ENCODE measurements at places on chromosomes 5 and 9. TPM values are rescaled to one million over a fixed set of nuclear protein-coding genes. Genes with fewer than 3 reads are reported as not detected.

- no peak overlapping the region for H3K4me3 ChIP-seq
- no peaks in the 10 kb centered on the region for H3K27me3 ChIP-seq
- no peaks in the 10 kb centered on the region for H3K36me3 ChIP-seq
- no peak for DNase-seq
- no peaks in the 10 kb centered on the region for H3K4me1 ChIP-seq
Measured at GRCh38 chr5:27652505-27652904, 614.1 kb upstream of the CDH9 start.

SLC34A1 gene
- total RNA-seq: 2.0 TPM

C8G gene
- 1.4 TPM for total RNA-seq

- H3K4me1 ChIP-seq: no peaks in the 10 kb centered on the region
- no peaks in the 10 kb centered on the region for H3K36me3 ChIP-seq
- DNase-seq: no peak
- H3K4me3 ChIP-seq: no peak overlapping the region
- H3K27me3 ChIP-seq: peaks cover 70% of the 10 kb centered on the region
Measured at GRCh38 chr9:132426639-132427414, 16.8 kb downstream of the CFAP77 start.

GRCh38 chr9:134837529-134837928 is 43.1 kb upstream of the FCN2 start:
- no peaks in the 10 kb centered on the region for H3K36me3 ChIP-seq
- no peak overlapping the region for H3K27ac ChIP-seq
- no peaks in the 10 kb centered on the region for H3K4me1 ChIP-seq

- DNase-seq: no peak
- no peak overlapping the region for H3K27ac ChIP-seq
- H3K36me3 ChIP-seq: no peaks in the 10 kb centered on the region
Measured at GRCh38 chr9:124251605-124252378, 6.0 kb upstream of the NEK6 start.

CD14 gene
- 0.45 TPM for total RNA-seq

DNA sequence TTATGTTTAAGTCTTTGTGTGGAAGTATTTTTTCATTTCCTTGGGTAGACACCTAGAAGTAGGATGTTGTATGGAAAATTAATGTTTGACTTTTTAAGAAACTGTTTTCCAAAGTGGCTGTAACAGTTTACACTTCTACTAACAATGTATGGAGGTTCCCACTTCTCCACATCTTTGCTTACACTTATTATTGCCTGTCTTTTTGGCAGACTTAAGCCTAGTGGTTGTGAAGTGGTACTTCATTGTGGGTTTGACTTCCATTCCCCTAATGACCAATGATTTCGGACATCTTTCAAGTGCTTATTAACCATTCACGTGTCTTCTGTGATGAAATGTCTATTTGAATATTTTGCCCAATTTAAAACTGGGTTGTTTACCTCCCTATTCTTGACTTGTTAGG is 91.5 kb upstream of the CDKN2B start:
- no peak overlapping the region for H3K27ac ChIP-seq
- peaks cover 62% of the 10 kb centered on the region for H3K4me1 ChIP-seq
- H3K4me3 ChIP-seq: no peak overlapping the region
- peaks cover 18% of the 10 kb centered on the region for H3K27me3 ChIP-seq
- H3K36me3 ChIP-seq: peaks cover 34% of the 10 kb centered on the region

DNA sequence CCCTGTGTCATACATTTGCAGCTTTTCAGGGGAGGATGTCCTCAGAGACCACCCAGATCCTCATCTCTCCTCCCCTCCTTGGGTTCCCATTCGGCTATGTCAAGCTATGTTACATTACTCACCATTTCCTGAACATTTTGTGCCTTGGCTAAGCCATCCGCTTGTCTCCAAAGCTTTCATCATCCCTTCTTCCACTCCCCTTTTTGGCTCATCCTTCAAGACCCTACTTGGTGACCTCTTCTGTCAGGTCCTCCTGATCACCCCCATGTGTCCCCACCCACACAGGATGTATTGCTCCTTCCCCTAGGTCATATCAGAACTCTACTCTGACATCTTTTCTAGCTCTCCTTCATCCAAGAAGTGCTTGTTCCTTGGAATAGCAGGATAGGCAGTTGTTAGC is 81.8 kb downstream of the BOD1 start:
- no peaks in the 10 kb centered on the region for H3K27me3 ChIP-seq
- DNase-seq: no peak
- no peaks in the 10 kb centered on the region for H3K36me3 ChIP-seq
- H3K4me1 ChIP-seq: no peaks in the 10 kb centered on the region
- H3K27ac ChIP-seq: no peak overlapping the region

- no peak for DNase-seq
- H3K27me3 ChIP-seq: peaks cover 2% of the 10 kb centered on the region
- H3K4me3 ChIP-seq: no peak overlapping the region
- no peak overlapping the region for H3K27ac ChIP-seq
- H3K4me1 ChIP-seq: no peaks in the 10 kb centered on the region
Measured at GRCh38 chr9:69385581-69386033, 60.6 kb downstream of the ENTREP1 start.

FBXO38 gene
- total RNA-seq: 37.4 TPM

- DNase-seq: peak; percentile 15
- H3K27me3 ChIP-seq: peaks cover 10% of the 10 kb centered on the region
Measured at GRCh38 chr5:1735320-1735970, 64.2 kb downstream of the MRPL36 start.

DNA sequence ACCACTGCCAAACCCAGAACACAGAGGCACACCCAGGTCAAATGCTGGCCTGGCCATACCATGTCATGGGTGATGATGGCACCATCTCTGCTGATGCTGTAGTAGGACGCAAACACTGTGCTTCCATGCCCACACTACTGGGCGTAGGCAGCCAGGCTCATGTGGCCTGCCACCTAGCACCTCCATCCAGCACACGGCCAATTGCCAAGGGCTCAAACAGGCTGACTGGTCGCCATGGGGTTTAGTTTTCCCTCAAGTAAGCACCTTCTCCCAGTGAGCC is 39.4 kb downstream of the BICD2 start:
- H3K4me1 ChIP-seq: peaks cover 28% of the 10 kb centered on the region
- H3K36me3 ChIP-seq: peaks cover 18% of the 10 kb centered on the region
- no peak overlapping the region for H3K4me3 ChIP-seq
- H3K27ac ChIP-seq: peak overlapping the region; percentile 15
- no peaks in the 10 kb centered on the region for H3K27me3 ChIP-seq

DNA sequence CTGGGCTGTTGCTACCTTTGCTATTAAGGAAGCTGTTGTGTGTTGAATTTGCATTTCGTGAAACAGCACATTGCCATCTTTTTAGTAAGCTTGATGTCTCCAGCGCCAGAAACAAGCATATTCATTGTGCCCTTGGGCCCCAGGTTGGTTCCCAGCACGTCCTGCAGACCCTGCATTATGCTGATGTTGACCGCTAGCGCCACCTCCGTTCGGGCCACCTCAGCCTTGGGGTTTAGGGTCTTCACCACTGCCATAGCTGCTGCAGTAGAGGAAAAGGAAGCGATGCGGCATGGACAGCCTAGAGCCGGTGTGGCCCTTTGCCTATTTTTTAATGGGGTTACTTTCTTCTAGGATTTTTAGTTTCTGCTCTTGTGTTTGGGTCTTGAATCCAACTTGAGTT is 23.8 kb upstream of the OTULIN start:
- H3K4me3 ChIP-seq: no peak overlapping the region
- no peak overlapping the region for H3K27ac ChIP-seq
- no peaks in the 10 kb centered on the region for H3K36me3 ChIP-seq
- H3K4me1 ChIP-seq: no peaks in the 10 kb centered on the region

GRCh38 chr9:7405924-7406604 is 393.5 kb downstream of the DMAC1 start:
- DNase-seq: no peak
- no peaks in the 10 kb centered on the region for H3K36me3 ChIP-seq
- H3K4me1 ChIP-seq: peaks cover 7% of the 10 kb centered on the region
- no peak overlapping the region for H3K27ac ChIP-seq
- H3K4me3 ChIP-seq: no peak overlapping the region

GRCh38 chr5:56693220-56693579 is 122.1 kb upstream of the MAP3K1 start:
- H3K27ac ChIP-seq: peak overlapping the region; percentile 20
- no peak for DNase-seq
- H3K4me3 ChIP-seq: no peak overlapping the region
- no peaks in the 10 kb centered on the region for H3K27me3 ChIP-seq
- no peaks in the 10 kb centered on the region for H3K36me3 ChIP-seq

DNA sequence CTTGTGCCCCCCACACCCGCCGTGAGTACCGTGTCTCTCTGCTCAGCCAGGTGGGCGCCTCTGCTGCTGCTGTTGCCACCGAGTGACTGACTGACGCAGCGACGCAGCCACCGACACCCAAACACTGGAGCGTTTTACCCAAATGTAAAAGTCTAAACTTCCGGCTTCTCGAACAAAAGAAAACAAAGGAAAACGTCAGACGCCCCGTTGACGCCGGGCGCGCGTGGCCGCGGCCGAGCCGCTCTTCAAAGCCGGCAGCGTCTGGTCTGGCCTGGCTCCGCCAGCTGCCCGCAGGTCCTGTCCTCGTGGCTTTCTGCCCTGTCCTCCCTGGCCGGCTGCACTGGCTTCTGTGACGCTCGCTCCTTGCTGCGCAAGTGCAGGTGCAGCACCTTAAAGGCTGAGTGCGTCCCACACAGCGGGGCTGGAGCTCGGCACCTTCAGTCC is 41.4 kb upstream of the CLPTM1L start:
- DNase-seq: peak; percentile 81
- H3K4me1 ChIP-seq: peaks cover 19% of the 10 kb centered on the region
- no peaks in the 10 kb centered on the region for H3K36me3 ChIP-seq
- peak overlapping the region; percentile 96 for H3K4me3 ChIP-seq

DNA sequence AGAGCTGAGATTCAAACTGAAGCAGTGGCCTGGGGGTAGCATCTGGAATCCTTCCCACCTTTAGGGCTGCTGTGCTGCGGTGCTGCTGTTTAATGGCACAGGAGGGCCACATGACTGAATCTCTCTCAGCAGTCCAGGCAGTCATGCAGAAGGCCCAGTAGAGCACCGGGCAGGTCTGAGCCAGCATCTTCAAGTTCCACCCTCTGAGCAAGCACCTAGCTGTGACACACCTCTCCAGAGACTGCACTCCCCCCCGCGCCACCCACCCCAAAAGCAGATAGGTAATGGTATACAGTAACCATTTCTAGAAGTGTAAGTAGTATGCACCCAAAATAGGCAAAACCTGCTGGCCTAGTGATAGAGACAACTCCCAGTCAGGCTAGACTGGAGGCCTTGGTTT is 8.2 kb downstream of the IL4 start:
- no peaks in the 10 kb centered on the region for H3K27me3 ChIP-seq
- H3K4me3 ChIP-seq: no peak overlapping the region
- peaks cover 28% of the 10 kb centered on the region for H3K4me1 ChIP-seq
- H3K27ac ChIP-seq: no peak overlapping the region
- DNase-seq: peak; percentile 17
- H3K36me3 ChIP-seq: no peaks in the 10 kb centered on the region

- DNase-seq: peak; percentile 55
- H3K4me3 ChIP-seq: peak overlapping the region; percentile 62
Measured at GRCh38 chr5:134545070-134545868, 19.8 kb downstream of the JADE2 start.

FAT2 gene
- total RNA-seq: not detected

ALDH1A1 gene
- not detected for total RNA-seq

All from activated CD8-positive, alpha-beta T cell treated with anti-CD3 and anti-CD28 coated beads, Interleukin-2, amount 10 ng/mL, durations not matched to agents 7 days and 5 days (primary cell).